Lower lobe of right lung (tissue), 2 donors: ENCODE measurements at places on chromosomes 7 and 10. TPM values are rescaled to one million over a fixed set of nuclear protein-coding genes. Genes with fewer than 3 reads are reported as not detected.

DNA sequence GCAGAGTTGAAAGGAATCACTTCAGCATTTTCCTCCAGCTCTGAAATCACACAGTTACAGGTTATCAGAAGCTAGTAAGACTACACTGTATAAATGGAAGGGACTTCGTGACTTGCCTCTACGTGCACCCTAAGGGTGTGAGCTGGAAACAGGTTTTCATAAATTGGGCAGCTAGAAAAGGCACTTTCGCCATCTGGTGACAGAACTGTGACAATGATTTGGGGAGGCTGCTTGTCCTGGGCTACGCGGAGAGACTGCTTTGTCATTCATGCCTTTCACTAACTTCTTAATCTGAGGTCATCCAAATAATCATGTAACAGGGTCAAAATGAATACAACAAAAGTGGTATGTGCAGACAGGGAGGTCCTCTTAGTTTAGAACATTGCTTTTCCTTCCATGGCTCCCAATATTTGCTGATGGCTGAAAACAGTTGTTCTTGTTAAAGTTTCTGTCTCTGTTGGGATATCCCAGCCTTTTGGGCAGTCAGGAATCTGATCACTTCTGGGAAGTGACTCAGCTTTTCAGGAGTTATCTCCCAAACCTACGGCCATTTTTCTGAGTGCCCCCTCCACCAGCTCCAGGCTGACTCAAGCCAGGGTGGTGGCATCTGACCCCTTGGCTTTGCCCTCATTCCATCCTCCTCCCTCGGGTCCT, 17.8 kb downstream of the VWC2 start:
- no peak for DNase-seq

HYAL4 gene
- not detected for total RNA-seq

- no peak for DNase-seq
These were observed 123.9 kb upstream of the FRMD4A start for GRCh38 chr10:14454629-14455028.

GPR146 gene
- total RNA-seq, result 44.8 TPM

DNA sequence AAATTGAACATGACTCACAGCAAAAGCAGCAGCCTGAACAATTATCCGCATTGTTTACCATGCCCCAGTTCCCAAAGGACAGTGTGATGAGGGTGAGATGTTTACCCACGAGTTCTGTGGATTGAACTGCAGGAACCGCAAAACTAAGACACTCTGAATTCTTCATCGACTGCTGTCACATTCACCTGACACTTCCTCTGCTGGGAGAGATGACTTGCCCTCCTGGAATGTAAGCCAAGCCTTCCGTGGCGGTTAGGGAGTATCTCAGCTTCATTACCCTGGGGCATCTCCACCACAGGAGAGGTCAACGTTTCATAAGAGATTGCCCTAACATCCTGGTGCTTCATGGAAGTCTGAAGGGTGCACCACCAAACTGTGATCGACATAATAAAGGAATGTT, 374.6 kb upstream of the ADARB2 start:
- no peak for DNase-seq

AZGP1 gene
- 31.8 TPM for total RNA-seq
